LHCN-M2 (cell line): ENCODE measurements at places on chromosomes 4 and X.

- DNase-seq, result no peak
Measured at GRCh38 chrX:132119283-132119682, 8.5 kb downstream of the FRMD7 start.

GRCh38 chr4:151888367-151888866, 127.6 kb upstream of the GATB start:
- DNase-seq, result no peak

DNA sequence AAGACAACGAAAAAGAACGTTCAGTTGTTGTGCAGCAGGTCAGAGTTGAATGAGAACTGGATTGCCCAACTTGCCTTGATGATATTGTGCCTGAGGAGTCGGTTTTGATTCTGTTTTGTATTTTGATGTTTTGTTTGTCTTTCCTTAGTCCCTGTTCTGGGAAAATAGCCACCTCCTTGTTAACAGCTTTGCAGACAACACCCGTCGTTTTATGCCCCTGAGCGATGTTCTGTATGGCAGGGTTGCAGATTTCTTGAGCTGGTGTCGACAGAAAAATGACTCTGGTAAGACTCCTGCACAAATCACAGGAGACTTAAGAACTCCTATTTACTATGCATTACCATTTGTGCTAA, 4.5 kb downstream of the BST1 start:
- DNase-seq, result no peak

DNA sequence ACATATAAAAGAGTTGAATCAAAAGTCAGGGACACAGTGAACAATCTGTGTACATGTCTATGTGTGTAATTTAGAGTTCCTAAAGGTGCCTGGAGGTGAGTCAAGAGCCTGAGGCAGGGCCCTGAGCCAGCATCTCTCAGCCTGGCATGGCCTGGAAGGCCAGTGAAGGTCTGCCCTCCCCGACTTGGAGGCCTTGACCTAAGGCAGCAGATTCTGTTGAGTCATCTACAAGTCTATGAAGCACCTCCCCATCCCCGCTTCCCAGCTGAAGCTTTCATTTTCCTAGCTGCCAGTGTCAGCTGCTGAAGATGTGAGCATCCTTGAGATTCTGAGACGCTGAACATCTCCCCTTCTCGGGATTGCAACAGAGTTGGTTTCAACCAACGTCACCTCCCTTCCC, 583.9 kb downstream of the BCOR start:
- peak; percentile 3 for DNase-seq

GRCh38 chr4:157043131-157043530, 32.8 kb upstream of the GLRB start:
- peak; percentile 73 for DNase-seq
